Nucleus accumbens (tissue), 56 donors: ENCODE measurements at places on chromosomes 5 and 9.
A peak's percentile ranks its signal among the peaks of the same experiment; 100 is the strongest.

GRCh38 chr9:134758949-134759607, 117.5 kb downstream of the COL5A1 start:
- no peak for DNase-seq

DNA sequence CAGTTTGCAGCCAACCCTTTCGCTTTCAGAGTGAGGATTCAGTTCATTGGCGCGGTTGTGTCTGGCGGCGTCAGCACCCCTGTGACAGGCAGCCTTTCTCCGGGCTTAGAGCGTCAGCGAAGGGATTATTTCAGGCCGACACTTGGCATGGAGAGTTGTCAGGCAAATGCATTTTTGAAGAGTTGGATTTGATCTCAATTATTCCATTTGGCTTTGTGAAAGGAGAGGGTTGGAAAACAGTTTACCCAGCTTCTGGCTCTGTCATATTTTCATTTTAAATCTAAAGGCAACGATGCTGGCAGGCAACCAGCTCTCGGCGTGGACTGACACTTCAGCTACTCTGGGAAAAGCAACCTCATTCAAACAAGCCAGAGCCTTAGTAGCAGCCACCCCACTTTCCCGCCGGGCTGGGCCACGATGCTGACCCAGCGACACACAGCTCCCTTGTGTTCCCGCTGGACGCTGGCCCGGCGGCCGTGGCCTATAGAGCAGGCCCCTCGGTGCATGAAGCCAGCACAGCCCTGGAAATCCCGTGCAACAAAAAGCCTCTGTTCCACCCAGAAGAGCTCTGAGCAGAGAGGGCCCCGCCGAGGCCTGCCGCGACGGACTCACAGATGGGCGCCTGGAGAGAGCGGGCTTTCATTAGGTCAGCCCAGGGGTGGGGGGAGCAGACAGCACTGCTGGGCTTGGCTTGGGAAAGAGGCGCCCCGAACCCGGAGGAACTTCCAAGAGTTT, 28.9 kb upstream of the LPCAT1 start:
- DNase-seq: peak; percentile 95

DNA sequence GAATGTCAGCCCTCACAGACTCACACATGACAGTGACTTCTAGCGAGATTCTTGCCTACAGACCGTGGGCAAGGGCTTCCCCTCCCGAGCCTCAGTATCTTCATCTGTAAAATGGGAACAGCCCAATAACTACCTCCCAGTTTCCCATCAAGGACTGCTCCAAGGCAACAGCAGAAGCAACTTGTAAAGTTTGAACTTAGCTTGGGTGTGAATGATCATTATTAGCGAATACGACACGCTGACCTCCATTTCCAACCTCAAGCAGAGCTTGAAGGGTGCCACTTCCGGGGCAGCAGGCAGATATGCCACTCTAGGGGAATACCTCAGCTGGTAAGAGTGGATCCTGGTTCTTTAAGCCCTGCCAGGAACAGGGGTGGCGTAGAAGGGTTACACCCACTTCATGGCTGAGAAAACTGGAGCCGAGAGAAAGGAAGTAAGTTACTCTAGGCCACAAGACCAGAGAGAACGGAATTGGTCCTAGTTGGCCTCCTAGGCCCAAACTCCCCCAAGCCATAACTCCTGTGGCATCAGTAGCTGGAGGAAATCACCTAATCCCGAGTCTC, 2.0 kb downstream of the RNF44 start:
- DNase-seq: no peak

DNA sequence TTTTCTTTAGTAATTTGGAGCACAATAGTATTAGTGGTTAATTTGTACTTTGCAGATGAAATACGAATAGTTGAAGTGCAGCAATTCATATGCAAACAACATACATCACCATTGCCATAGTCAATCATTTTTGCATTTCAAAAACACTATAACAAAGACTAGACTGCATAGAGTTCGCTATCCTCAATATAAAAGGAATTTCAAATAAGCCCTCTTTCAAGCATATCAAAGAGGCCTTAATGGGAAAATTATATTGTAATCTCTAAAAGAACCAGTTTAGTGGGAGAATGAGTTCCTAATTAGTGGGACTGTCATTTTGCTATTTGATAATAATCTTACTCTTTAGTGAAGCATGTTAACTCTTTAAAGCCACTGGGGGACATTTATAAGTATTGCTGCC, 2302.3 kb upstream of the C9orf72 start:
- DNase-seq: no peak

DNA sequence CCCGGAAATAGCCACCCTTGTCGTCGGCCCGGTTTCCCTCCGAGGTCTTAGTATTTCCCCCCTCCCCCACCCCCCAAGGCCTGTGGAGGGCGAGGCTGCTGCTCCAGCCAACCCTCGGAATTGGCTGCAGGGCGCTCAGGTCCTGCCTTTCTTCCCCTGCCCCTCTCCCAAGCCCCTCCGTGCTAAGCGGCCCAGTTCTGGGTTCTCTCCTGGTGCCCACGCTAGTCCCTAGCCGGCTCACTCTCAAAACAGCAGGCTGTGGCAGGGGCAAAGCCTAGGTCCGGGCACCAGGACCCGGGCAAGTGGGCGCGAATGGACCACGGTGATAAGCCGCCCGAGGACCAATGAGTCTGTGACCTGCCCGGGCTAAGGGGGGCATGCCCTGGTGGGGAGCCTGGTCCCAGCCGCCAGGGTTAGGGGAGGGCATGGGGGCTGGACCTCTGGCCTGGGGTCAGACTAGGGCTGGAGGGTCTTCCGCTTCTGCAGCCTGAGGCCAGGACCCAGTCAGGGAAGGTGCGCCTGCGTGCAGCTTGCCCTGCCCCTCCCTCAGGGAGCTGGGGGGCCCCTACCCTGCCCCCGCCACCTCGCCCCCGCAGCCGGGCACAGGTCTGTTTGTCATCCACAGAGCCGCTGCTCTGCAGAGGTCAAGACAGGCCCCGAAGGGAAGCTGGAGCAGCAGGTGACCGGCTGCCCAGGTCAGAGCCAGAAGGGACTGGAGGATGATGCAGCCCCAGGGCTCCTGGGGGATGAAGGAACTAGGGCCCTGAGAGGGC, 5.0 kb upstream of the IRX4 start:
- DNase-seq: no peak

GRCh38 chr5:155052532-155052931, 39.0 kb downstream of the KIF4B start:
- no peak for DNase-seq

DNA sequence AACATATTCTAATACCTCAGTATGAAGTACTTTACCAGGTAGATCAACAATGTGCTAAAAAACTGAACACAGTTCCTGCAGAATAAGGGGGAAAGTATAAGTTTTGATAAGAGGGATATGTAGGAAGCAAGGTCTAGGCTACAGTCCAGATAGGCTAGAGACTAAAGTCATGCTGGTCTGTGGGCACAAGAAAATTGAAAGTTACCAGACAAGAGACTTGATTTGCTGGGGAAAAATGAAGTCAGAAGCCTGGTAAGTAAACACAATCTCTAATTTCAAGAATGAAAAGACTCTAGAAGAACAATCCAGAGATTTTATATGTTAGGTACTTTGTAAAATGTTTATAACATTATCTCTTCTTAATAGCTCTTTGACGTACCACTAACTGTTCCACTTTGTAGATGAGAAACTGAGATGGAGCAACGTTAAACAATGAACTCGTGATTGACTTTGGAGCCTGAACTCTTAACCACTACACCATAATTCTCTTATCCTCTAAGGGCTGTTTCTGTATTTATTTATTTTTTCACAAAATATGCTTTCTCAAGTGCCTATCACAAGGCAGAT, 19.5 kb downstream of the ADAMTS6 start:
- no peak for DNase-seq

GRCh38 chr5:111735583-111736270, 21.3 kb downstream of the NREP start:
- no peak for DNase-seq

- DNase-seq: no peak
Measured at GRCh38 chr9:13332571-13332970, 53.1 kb upstream of the MPDZ start.

DNA sequence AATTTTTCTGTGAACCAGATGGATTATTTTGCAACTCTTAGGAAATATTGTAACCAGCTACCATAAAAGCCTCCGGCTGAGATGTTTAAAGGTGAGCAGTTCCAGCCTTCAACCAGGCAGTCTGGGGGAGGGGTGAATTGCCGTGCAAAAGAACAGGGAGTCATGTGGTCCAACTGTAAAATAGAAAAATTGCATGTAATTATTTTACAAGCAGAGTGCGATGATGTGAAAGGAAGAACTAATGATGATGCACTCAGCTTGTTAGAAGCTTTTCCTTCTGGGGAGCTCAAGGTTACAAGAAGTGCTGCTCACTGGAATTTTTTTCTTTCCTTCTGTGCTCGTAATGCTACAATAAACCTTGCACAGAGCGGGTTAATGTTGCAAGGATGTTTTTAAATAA, 188.7 kb upstream of the ITGA1 start:
- DNase-seq: no peak

DNA sequence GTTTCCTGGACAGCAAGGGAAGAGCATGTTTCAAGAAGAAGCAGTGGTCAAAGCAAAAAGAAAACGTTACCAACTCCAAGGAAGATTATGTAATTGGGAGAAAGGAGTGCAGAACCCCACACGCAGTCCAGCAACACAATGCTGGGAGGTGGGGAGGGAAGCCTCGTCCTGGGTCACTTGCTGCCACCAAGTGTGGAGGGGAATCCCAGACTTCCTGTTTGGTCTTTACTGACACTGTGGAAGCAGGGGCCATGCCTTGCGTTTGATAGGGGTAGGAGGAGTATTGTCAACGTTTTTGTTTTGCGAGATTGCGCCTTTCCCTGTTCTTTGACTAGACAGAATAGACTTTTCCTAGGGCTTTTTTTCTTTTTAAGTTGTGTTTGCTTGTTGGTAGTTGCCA, 421.0 kb downstream of the KDM4C start:
- no peak for DNase-seq

GRCh38 chr9:100465761-100466160, 7.2 kb upstream of the TMEFF1 start:
- DNase-seq: no peak

DNA sequence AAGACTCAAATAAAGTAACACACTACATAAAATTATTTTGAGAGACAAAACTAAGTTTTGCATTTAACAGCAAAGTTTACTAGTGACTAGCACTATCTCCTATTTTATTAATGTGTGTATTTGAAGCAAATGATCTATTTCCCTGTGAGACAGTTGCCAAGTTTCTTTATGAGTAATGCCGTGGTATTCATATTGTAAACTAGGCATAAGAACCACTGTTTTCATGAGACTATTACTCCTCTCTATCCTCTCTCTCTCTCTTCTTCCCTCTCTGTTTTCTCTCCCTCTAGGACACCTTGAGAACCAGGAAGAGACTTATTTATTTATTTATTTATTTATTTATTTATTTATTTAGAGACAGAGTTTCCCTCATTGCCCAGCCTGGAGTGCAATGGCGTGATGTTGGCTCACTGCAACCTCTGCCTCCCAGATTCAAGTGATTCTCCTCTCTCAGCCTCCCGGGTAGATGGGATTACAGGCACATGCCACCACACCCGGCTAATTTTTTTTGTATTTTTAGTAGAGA, 61.1 kb downstream of the MLANA start:
- no peak for DNase-seq

DNA sequence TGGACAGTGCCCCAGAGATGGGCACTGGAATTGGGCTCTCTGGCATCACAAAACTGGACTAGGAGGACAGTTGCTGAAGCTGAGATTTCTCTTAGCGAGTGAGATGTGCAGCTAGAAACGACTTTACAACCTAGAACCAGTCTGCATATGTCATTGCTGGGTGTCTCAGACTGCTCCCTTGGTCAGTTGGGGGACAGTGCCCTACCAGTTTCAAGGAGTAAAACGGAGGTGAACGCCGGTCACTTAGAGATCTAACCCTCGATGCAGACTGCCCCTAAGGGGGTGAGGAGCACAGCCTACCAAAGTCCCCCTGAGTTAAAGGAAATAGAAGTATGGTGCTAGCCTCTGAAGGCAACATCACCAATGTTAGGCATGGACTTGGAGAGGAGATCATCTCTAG, 704.4 kb upstream of the CDH9 start:
- no peak for DNase-seq

DNA sequence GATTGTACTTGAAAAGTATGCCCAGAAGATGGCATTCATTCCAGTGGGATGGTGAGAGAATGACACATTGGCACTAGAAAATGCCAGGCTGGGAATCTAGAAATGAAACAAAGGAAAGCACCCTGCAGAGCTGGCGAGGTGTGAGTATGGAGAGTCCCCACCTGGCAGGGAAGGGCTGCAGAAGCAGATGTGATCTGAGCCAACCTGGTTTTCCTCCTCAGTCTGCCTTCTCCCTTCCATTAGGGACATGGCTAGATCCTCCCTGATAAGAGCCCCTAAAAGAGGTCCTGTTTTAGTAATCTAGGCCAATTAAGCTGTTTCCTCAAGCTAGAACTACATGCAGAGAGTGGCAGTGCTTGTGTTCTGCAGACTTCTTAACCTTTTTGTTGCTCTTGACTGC, 24.7 kb upstream of the TNFSF15 start:
- DNase-seq: no peak

DNA sequence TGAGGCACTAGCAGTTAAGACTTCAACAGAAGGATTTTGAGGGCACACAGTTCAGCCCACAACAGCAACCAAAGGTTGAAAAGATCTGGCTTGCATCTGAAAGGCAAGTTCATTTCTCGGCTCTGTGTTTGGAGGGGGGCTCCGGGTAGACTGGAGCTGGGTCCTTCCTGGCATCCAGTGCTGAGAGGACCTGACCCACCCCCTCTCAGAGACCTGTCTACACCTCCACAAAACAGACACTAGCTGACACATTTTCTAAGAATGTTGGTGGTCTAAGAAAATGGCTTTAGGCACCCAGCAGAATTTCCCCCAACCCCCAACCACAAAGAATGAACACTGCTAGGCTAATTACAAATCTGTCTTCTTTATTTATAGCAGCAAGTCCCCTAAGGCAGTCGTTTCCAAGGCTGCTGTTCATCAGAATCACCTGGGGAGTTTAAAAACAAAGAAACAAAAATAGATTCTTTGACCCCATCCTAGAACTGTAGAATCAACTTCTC, 6.2 kb upstream of the PTCH1 start:
- DNase-seq: no peak

DNA sequence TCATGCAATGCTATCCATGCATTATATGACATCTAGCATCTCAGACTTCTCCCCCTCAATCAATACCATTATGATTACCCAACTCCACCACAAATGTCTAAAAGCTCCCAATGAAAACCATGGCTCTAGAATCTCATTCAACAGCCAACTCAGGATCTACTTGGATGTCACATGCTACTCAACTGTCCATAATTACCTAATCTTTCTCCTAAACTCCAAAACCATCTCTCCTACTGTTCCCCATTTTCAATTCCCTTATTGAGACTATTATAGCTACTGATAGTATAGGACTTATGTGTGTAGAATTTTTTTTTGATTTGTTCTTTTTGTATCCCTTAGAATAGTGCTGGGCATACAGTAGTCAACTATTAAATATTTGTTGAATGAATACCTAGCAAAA, 8.2 kb upstream of the STRBP start:
- DNase-seq: no peak

- DNase-seq: no peak
Measured at GRCh38 chr5:73777192-73777591, 151.2 kb downstream of the ARHGEF28 start.
